ENCODE measurements at places on chromosomes 13 and 19. TPM values are rescaled to one million over a fixed set of nuclear protein-coding genes. Genes with fewer than 3 reads are reported as not detected.

DNA sequence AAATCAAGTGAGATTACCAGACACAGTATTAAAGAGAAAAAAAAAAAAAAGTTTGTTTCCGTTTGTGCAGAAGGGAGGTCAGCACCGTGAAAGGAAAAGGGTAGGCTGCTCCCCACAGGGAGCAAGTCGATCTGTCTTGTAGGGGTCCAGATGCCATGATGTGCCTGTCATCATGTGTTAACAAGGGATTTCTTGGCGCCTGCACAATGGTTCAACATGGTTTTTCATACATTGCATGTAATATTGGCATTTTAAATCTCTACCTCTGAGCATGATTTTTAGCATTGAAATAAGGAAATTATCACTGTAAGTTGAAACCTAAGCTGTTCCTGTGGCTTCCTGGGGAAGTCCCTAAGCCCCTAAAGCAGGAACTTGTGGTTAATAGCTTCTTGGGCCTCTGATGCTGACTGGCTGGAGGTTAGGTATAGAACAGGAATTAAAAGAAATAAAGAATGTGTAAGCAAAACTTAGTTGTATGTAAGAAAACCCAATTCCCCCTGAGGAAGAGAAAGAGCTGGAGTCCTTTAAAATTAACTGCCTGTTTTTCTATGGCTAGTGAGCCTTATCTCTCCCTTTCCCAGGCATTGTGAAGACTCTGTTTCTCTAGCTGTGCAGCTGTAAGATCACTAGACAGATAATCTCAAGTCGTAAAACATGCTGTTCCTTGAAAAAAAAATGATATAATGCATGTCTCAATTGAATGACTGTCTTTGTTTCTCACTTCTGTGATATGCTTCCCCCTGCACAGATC lies 7.4 kb upstream of the FCGBP start:
- DNase-seq, result peak; percentile 30

DNA sequence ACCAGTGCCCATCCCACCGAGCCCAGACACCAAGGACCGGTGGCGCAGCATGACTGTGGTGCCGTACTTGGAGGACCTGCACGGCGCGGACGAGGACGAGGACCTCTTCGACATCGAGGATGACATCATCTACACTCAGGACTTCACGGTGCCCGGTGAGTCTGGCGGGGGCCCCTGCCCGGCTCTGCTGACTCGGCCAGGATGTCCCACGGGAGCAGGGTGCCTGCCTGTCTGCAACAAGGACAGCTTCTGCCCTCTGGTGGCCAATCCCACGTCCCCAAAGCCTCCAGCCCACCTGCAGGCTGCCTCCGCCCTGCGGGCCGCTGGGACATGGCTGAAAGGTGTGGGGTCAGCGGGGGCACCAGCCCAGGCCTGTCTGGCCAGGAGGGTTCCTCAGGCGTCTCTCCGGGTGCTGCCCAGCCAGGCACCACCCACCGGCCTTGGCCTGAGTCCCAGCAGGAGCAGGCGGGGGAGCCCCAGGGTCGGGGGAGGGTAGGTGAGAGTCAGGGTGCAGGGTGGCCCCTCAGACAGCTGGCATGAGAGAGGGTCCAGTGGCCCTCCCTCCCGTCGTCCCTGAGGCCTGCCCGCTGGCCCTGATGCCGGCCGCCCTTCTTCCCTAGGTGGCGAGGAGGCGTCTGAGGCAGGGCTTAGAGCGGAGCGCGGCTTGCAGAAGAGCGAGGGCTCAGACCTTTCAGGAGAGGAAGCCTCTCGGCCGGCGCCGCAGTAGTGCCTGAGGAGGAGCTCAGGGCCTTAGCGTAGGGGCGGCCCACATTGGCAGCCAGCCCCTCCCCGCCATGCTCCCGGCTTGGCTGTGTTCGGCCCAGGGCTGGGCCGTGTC lies 14.6 kb downstream of the CBARP start:
- no peak for DNase-seq

DNA sequence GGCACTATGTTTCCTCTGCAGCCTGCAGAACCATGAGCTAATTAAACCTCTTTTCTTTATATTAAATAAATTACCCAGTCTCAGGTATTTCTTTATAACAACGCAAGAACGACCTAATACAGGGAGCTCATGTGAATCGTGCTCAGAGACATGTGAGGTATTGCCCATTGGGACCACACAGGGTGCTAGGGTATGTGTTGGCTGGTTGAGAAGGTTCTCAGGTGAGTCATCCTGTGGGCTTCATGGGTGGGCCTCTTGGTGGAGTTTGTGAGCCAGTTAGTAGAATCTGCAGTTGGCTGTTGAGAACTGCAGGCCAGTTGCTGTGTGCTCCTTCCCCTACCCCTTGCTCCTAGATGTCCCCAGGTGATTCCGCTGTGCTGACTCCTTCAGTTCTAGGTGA lies 163.0 kb downstream of the HS6ST3 start:
- DNase-seq, result no peak

GRCh38 chr13:33846303-33847062 lies 28.5 kb downstream of the RFC3 start:
- DNase-seq, result no peak

GRCh38 chr19:33275933-33276619 lies 26.3 kb downstream of the CEBPA start:
- no peak for DNase-seq

DNA sequence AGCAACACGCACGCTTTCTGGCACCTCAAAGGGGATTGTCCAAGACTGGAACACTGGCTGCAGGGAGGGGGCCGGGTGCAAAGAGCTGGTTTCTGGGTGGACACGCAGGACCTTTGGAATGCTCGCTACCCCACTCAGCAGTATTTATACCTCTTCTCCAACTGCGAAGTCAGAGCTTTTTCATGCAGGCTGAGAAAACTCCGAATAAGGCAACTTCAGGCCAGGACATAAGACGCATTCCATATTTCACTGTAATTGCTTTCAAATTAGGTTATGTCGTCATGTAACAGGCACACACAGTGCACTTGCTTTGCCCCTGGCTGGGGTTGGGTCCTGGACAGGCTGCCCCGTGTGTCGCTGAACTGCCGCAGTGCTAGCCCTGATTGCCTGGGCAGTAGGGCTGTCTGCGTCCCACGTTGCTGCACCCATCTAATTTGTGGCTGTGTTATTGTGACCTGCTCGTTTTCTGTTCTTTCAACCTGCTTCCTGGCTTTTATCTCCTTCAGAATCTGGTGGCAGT lies 44.5 kb downstream of the ACTN4 start:
- no peak for DNase-seq

DNA sequence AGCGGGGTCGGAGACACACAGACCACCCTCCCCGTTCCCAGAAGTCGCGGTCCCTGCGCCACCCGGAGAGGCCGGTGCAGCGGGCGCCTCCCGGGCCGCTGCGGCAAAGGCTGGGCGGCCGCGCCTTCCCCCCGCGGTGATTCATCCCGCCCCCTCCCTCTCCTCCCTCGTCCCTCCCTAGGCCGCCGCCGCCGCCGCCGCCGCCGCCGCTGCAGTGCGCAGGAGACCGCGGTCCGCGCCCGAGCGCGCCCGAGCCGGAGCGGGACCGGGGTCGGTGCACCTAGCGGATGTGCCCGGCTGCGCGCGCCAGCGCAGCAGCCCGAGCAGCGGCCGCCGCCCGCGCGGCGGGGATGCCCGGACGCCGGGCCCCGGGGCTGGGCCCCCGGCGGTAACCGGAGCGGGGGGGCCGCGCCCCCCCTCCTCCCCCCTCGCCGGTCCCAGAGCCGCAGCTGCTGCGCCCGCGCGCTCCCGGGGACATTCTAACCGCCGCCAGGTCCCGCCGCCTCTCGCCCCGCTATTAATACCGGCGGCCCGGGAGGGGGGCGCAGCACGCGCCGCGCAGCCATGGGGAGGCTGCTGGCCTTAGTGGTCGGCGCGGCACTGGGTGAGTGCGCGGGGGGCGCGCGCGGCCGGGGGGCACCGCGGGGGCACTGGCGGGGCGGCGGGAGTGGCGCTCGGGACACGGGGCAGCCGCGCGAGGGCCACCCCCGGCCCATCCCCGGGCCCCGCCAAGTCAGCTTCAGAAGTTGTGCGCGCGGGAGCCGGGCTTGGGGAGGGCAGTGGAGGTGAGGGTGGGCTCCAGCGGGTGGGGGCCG lies at the start of gene SCN1B:
SCN1B (plus strand) TSS at position 214 of the 815 bp plus-strand sequence; CDS start at position 565, 351 bp downstream.
- peak; percentile 82 for DNase-seq

Gene NOVA2
- total RNA-seq, result 0.58 TPM

Gene TSEN34
- 17.5 TPM for total RNA-seq

Gene SPACA4
- total RNA-seq, result not detected

Measured in activated T-cell treated with anti-CD3 and anti-CD28 coated beads, Interleukin-2, amount 50 U/mL, for 72 hours (primary cell).